ENCODE measurements at places on chromosomes 16 and 17.

- no peak for DNase-seq
Observed at GRCh38 chr16:64926476-64926875, 195.4 kb downstream of the CDH11 start.

DNA sequence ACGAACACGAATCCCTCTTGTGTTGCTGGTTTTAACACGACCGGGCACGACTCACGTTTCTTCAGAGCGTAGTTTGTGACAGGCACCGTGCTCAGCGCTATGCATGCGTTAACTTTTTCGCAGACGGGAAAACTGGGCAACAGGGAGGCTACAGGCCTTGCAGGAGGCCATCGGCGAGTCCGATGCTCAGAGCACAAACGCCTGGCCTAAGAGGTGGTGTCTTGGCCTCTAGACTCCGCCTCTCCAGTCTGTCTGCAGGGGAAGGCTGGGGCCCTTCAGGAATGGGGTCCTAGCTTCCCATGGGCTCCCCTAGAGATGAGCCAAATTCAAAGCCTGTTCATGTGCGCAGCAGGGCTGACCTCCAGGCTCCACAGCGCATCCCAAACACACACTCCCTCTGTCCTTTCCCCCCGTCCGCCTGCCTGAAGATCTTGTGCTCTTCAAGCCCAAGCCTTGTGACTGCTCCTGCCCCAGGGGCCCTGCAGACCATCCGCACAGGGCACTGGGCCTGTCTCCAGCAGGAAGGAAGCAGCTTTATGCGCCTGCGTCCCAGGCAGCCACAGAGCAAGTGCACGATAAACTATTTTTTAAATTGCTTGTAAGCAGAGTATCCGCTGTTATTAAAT, 3.1 kb downstream of the CLCN7 start:
- no peak for DNase-seq

GRCh38 chr17:8470447-8471047, 34.9 kb downstream of the NDEL1 start:
- DNase-seq, result no peak

GRCh38 chr17:4249452-4250029, 14.2 kb downstream of the ANKFY1 start:
- no peak for DNase-seq

DNA sequence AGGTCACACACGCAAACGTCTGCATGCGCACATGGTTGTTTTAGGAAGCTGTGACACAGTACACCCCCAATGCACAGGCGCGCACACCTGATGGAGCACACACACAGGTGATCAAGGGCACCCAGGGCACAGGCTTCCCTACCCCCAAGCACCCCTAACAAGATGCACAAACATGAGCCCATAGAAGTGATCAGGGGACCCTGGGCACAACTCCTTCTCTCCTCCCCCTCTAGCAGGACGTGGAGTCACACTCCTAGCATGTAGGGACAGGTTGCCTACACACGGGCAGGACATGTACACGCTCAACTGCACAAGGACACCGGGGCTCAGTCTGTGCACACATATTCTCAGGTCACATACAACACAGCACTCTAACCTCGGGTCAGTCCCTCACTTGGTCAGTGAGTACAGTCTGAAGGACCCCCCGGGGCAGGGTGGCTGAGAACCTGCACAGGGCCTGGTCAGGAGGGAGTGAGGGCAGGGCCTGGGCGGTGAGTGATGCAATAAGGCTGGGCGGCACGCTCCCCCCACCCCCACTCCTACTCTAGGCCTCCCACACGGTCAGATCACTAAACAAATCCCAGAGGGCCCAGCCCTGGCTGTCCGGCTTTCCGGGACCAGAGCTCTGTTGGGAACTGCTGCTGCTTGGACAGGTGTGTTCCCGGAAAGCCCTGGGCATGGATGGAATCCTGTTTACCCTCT, 751 bp upstream of the DOC2B start:
- DNase-seq, result no peak

- DNase-seq, result no peak
Observed at GRCh38 chr16:80034948-80035663, 434.6 kb upstream of the MAF start.

DNA sequence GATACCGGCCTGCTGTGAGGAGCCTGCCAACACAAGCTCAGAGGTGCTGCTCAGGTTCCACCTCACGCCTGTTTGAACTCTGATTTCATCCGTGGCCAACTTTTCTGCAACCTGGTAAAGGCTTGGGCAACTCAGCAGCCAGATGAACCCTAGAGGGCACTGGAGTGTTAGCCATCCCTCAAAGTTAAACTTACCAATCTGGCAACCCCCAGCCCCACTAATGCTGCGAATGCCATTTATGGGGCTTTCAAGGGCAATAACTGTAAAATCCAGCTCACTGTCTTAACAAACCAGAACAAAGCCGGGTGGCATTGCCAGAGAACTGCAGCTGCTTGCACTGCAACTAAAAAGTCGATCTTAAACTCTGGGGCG, 105.5 kb downstream of the AXIN2 start:
- DNase-seq, result no peak

DNA sequence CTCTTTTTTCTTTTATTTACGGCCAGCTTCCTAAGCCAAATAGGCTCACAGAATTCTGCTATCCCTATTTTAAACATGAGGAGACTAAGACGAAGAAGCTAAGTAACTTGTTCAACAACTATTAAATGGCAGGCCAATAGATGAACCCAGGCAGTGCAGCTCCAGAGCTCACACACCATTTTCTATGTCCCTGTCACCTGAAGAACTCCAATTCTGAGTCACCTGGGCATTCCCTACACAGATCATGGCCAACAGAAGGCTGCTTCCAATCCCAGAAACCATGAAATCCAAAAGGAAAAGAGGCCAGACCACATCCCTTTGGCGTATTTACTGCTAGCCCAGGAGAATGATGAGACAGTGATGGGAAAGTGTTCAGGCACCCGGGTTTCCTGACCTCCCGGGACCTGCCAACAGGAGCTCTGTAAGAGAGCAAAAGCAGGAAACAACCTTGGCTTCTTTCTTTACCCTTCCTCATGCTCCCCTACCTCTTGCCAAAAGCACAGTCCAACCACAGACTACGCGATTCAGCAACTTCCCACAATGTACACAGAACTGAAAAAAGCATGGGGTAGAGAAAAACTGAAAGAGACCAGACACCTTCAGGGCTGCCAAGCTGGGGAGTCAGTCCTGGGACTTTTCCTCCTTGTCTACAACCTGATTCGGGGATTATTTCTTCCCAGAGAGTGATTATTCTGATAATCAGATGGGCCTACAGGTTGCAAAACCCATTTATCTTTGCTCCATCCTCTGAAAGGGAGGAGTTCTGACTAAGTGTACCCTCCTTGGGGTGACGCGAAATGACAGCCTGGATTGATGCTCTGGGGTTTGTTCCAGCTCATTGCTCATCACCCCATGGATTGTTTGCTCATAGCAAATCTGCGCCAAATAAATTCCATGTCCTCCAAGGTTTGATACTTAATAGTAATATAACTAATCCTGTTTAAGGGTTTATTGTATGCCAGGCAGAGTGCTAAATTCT, 47.8 kb upstream of the HAS3 start:
- DNase-seq, result no peak

GRCh38 chr16:65737831-65738230, 616.0 kb upstream of the CDH11 start:
- no peak for DNase-seq

DNA sequence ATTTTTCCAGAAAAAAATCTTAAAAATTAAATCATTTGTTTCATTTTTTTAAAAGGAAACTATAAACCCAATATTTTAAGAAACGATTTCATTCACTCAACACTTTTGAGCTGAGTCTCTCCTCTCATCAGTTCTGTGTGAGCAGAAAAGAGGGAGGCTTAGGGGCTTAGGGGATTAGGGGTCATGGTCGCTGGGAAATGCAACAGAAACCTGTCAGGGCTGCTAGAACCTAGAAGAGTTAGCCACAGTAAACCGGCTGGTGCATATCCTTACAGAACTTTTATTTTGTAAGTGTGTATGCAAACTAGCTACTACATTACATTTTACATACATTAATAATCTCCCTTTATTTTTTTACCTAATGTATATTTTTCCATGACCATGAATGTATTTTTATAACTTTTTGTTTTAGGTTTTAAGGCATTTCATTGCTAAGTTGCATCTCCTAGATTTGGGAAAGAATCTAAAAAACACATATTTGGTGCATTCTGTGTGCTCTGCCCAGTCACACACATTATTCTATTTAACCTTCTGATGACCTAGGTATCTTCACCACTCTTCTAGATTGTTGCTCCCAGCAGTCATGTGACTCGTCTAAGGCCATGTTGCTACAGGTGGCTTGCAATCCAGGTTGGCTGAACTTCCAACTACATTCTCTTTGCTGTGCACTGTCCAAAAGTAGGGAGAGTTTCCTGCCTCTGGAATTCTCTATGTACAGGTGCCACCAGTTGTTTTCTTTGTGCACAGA, 24.4 kb downstream of the TBC1D3B start:
- no peak for DNase-seq

- no peak for DNase-seq
Observed at GRCh38 chr17:79482727-79483521, 127.9 kb downstream of the RBFOX3 start.

GRCh38 chr17:29443041-29443739, 53.0 kb downstream of the TAOK1 start:
- no peak for DNase-seq
